ENCODE measurements at places on chromosomes 7 and 10.

- no peak for DNase-seq
Measured at GRCh38 chr10:99754670-99755069, 22.6 kb downstream of the CUTC start.

DNA sequence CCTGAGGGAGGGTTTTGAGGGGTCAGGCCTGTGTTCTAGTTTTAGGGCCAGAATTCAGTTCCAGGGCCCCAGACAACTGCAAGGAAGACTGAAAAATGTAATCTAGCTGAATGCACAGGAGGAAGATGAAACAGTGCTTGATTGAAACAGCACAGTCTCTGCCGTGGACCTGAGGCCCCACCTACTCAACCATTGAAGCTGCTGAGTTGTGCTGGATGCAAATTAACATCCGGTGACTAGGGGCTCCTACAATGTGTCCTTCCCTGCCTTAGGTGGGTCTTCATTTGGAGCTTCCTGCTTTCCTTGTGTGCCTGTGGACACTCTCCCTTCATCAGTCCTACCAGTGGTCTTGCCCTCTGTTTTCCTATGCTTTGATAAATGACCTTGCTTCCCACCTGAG, 5.7 kb downstream of the GLRX3 start:
- no peak for DNase-seq

GRCh38 chr10:99560277-99561126, 27.8 kb downstream of the NKX2-3 start:
- no peak for DNase-seq

- DNase-seq: no peak
Measured at GRCh38 chr7:18655506-18655905, 160.0 kb downstream of the HDAC9 start.

DNA sequence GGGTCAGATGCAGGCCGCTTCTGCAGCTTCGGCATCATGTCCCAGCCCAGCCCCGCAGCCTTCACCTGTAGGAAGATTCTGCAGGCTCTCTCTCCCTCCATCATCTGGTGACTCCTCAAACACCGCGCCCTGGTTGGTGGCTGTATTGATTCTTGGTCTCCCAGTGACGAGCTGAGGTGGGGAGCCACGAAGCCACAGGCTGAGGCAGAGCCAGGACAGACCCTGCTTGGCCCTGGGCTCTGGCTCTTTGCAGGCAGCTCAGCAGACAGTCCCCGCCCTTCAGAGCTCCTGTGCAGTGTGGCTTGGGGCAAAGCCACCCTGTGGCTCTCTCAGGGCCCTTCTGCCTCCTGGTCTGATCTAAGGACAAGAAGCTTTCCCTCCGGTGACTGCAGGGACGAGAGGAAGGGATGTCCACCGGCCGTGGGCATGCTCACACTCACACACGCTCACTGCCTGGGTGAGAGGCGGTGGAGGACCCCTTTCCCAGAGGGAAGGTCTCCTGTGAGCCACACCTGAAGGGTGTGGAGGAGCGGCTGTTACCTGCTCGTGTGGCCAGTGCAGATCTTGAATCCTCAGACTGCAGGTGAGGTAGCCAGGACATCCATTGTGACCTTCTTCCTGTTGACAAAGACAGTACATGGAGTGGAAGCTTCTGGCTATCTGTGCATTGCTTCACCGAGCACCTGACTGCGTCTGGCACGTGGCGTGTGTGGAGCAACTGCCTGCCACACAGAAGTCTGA, 79.6 kb downstream of the INPP5A start:
- DNase-seq: no peak

- no peak for DNase-seq
Measured at GRCh38 chr7:133703547-133703946, 423.6 kb upstream of the LRGUK start.

GRCh38 chr7:47962262-47962661, 14.0 kb upstream of the PKD1L1 start:
- no peak for DNase-seq

- DNase-seq: no peak
Measured at GRCh38 chr7:98051118-98051744, 55.4 kb upstream of the LMTK2 start.

All from C1 segment of cervical spinal cord (tissue), 14 donors.